A673 (cell line): ENCODE measurements at places on chromosomes 13 and 19. TPM values are rescaled to one million over a fixed set of nuclear protein-coding genes. Genes with fewer than 3 reads are reported as not detected.
A peak's percentile ranks its signal among the peaks of the same experiment; 100 is the strongest.

Gene GJB6
- total RNA-seq = not detected in 2 replicates

Gene NOTCH3
- total RNA-seq = 19.7 and 41.9 TPM in 2 replicates

Gene PHF11
- 16.0 and 17.0 TPM in 2 replicates for total RNA-seq

Gene ZNF43
- 29.4 and 31.9 TPM in 2 replicates for total RNA-seq

Gene KCNN1
- total RNA-seq = 63.5 and 81.2 TPM in 2 replicates

Gene SLC10A2
- total RNA-seq = not detected in 2 replicates

DNA sequence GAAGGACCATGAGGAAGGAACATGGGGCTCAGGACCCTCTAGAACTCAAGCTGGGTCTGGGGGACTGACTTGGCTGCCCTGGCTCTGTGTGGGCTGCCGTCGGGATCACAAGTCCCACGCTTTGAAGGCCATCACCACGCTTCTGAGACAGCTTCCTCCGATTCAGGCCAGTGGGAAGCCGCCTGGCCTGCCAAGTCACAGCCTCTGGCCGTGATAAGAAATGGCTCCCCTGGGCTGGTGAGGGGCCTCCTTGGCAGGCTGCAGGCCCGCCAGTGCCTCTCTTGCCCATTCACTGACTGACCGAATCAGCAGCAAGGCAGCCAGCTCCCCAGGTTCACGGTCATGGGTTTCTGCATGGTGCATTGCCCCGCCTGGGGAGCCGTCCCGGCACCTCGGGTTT is 48.8 kb downstream of the COMP start:
- H3K4me1 ChIP-seq = peaks cover 2% of the 10 kb centered on the region
- no peaks in the 10 kb centered on the region for H3K27me3 ChIP-seq
- H3K36me3 ChIP-seq = no peaks in the 10 kb centered on the region
- no peak for DNase-seq
- H3K4me3 ChIP-seq = no peak overlapping the region
- H3K27ac ChIP-seq = no peak overlapping the region

GRCh38 chr13:109913936-109914510 is 127.6 kb upstream of the IRS2 start:
- DNase-seq = no peak
- H3K27ac ChIP-seq = no peak overlapping the region
- H3K4me3 ChIP-seq = no peak overlapping the region
- H3K27me3 ChIP-seq = no peaks in the 10 kb centered on the region
- H3K4me1 ChIP-seq = no peaks in the 10 kb centered on the region
- no peaks in the 10 kb centered on the region for H3K36me3 ChIP-seq

DNA sequence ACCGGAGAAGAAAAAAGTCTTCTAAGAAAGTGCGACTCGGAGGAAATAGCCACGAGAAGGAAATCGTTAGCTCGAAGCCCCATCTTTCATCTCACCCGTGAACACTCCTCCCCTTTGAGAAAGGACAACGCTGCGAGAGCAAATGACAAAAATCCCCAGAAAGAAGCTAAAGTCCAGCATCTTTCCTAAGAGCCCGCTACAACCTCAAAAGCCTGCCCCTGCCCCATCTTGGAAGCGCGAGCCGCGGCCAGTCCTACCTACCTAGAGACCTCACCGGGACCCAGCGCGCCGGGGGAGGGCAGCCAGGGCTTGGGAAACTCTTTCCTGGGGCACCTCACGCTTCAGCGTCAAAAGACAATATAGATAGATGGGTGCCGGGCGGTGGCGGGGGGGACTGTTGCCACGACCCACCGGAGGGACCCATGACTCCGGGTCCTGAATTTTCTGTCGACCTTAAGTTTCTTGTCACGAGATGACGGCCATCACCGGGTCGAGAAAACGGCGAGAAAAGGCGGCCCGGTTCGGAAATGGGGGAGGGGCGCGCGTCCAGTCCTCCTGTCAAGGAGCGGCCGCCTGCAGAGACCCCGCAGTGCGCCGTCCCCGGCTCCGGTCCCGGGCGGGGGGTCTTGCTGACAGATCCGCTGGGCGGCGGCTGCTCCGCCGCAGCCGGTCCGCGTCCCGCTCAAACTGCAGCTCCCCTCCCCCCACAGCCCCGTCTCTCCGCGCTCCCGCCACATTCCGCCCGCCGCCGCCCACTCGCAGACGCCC is 65.9 kb downstream of the KCNRG start:
- H3K4me1 ChIP-seq = peaks cover 34% of the 10 kb centered on the region
- H3K27ac ChIP-seq = peak overlapping the region; percentile 98
- H3K36me3 ChIP-seq = no peaks in the 10 kb centered on the region
- H3K4me3 ChIP-seq = peak overlapping the region; percentile 87

GRCh38 chr13:99296398-99296797 is 10.8 kb downstream of the GPR183 start:
- no peak for DNase-seq
- no peaks in the 10 kb centered on the region for H3K27me3 ChIP-seq
- no peaks in the 10 kb centered on the region for H3K36me3 ChIP-seq
- H3K4me1 ChIP-seq = no peaks in the 10 kb centered on the region
- no peak overlapping the region for H3K27ac ChIP-seq
- no peak overlapping the region for H3K4me3 ChIP-seq

DNA sequence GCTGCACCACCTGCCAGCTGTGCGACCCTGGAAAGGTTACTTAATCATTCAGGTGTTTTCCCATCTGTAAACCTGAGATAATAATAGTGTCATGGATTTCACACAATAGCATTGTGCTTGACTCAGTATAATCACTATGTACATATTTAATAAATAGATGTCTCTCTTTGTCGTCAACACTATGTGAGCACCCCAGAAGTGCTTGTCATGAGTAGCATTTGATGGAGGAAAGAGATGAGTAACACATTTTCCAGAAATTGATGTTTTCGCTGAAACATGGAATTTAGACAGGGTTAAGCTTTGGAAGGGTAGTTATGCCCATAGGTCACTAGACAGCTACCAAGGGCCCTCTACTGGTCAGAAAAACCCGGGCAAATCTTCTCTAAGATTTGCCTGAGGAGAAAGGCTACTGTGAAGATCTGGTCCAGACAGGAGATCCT is 9.5 kb upstream of the MBNL2 start:
- H3K4me1 ChIP-seq = no peaks in the 10 kb centered on the region
- H3K27ac ChIP-seq = no peak overlapping the region
- no peaks in the 10 kb centered on the region for H3K36me3 ChIP-seq
- DNase-seq = peak; percentile 22
- no peaks in the 10 kb centered on the region for H3K27me3 ChIP-seq

- DNase-seq = no peak
- no peaks in the 10 kb centered on the region for H3K27me3 ChIP-seq
- H3K4me3 ChIP-seq = no peak overlapping the region
- peaks cover 14% of the 10 kb centered on the region for H3K36me3 ChIP-seq
- H3K4me1 ChIP-seq = peaks cover 5% of the 10 kb centered on the region
These were observed 41.2 kb upstream of the ZNF527 start for GRCh38 chr19:37329686-37330085.

DNA sequence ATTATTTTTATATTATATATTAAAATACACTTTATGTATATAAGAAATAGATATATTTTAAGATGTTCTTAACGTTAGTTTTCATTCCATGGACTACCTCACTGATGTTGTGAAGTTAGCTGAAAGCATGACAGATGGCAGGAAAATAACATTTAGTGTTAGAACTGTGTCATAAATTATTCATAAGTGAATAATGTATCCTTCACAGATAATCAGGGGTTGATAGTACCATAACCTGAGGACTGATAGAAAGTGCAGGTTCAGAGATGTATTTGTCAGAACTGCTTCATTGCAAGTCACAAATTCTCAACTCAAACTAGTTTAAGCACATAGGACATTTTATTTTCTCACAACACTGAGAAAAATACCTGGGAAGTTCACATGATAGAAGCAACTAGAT is 14.6 kb upstream of the DIAPH3 start:
- no peak overlapping the region for H3K4me3 ChIP-seq
- no peaks in the 10 kb centered on the region for H3K27me3 ChIP-seq
- DNase-seq = no peak
- H3K4me1 ChIP-seq = no peaks in the 10 kb centered on the region

- H3K27me3 ChIP-seq = no peaks in the 10 kb centered on the region
- H3K4me3 ChIP-seq = peak overlapping the region; percentile 95
- no peaks in the 10 kb centered on the region for H3K36me3 ChIP-seq
- peak overlapping the region; percentile 55 for H3K27ac ChIP-seq
These were observed 485 bp upstream of the ZNF845 start for GRCh38 chr19:53333066-53333462.

DNA sequence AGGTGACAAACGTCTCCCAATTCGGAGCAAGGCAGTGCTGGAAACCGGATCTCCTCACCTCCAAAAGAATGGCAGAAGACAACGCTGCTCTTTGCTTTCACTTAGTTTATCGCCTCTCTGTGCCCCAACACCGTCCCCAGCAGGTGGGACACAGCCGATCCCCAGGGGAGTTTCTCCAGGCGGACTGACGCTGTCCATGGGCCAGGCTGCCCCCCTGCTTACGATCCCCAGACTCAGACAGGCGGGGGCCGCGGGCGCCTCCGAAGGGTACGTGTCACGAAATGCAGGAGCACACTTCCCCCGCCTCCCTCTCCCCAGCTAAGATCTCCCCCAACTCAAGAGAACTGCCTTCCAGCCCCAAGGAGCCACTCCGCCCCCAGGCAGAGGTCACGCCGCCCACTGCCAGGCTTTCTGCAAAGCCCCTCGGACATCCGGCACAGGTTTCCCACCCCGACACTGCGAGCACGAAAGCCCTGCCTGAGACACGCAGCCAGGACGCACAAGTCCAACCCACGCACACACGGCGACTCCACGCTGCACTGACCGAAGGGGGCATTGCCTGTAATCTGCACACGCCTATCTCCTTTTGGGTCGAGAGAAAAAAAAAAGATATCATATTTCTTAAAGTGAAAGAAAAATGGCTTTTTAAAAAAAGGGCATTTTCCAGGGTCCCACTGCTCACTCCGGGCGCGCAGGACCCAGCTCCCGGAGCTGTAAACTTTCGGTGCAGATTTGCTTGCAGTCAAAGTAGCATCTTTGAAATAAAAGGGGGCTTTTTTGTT is 2.0 kb downstream of the SPRY2 start:
- H3K27me3 ChIP-seq = no peaks in the 10 kb centered on the region
- H3K27ac ChIP-seq = peak overlapping the region; percentile 87
- H3K4me1 ChIP-seq = peaks cover 28% of the 10 kb centered on the region
- peaks cover 8% of the 10 kb centered on the region for H3K36me3 ChIP-seq
- peak overlapping the region; percentile 90 for H3K4me3 ChIP-seq

DNA sequence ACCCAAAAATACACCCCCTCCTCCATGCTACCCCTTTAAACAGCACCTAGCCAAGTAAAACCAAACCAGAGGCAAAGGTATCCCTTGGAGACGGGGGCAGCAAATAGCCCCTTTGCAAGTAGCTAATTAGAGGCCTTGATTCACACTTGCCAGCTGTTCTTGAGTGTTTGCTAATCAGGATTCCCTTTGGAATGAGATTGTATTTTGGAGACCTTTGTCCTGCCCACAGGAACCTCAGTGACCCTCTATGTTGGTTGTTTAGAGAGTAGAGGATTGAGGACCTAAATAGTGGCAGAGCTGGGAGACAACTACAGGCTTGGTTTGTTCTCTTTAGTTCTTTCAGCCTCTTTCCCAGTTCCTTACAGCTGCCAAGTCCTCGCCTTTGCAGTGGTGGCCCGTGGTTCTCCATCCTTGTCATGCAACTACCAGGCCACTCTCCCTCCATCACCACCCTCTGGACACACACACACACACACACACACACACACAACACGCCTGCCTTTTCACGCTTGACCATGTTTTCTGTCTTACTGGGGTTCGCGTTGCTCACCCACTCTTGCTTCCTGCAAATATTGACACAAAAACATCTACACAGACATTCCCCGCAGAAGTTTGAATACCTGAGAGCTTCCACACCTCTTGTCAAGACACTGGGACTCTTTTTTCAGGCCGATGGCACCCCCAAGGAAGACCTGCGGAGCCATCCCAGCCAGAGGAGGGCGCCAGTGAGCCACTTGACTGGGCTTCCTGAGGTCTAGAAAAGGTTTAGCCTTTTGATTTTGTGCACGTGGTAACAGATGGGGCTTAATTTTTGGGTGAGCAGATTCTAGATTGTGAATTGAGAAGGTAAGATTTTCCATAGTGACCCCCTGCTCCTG is 80.0 kb upstream of the GPR183 start:
- H3K4me1 ChIP-seq = no peaks in the 10 kb centered on the region
- H3K4me3 ChIP-seq = no peak overlapping the region
- DNase-seq = peak; percentile 64
- no peaks in the 10 kb centered on the region for H3K27me3 ChIP-seq

GRCh38 chr13:42638886-42639285 is 64.9 kb downstream of the TNFSF11 start:
- H3K4me1 ChIP-seq = no peaks in the 10 kb centered on the region
- no peak overlapping the region for H3K27ac ChIP-seq
- no peaks in the 10 kb centered on the region for H3K36me3 ChIP-seq
- no peak overlapping the region for H3K4me3 ChIP-seq
- no peak for DNase-seq

DNA sequence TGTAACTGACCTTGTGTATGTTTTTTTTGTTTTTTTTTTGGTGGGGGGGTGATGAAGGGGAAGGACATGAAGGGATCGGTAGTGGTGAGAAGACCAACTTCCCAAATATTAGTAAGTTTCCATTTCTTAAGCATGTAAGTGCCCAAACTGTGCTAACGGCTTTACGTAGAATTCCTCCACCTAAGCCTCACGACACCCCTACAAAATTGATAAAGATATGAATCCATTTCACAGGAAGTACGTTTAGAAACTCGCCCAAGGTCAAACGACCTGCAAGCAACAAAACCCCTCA is 649 bp downstream of the UQCRFS1 start:
- H3K4me3 ChIP-seq = peak overlapping the region; percentile 69
- peaks cover 16% of the 10 kb centered on the region for H3K36me3 ChIP-seq
- H3K27ac ChIP-seq = peak overlapping the region; percentile 90
- no peak for DNase-seq
- H3K27me3 ChIP-seq = no peaks in the 10 kb centered on the region

DNA sequence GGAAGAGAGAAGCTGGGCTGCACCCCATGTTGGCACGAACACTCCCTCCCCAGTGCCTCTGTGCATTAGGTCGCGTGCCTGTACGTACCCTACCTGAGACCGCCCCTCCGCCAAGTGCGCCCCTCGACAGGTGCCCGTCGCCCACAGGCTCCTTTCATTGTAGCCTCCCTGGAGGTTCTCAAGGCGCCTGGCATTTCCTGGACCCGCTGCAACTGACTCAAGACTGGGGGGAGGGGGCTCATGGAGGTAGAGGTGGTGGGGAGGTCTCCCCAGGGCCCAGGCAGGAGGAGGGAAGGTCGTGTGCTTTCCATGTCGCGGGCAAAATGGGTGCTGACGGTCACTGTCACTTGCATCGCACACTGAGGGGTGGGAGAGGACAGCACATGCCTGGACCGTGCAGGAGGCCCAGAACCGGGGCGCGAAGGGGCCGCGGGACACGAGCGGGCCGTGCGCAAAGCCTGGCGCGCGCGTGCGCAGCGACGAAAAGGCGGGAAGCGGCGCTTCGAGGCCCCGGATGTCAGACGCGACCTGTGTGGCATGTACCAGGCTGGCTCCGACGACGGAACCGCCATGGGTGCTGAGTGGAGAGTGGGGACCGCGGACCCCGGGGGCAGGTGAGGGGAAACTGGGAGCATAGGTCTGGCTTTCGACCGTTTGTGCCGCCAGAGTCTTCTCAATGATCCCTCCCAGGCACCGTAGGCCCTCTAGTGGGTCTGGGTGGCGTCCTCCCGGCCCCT is 16.5 kb downstream of the NFIX start:
- DNase-seq = no peak
- H3K27ac ChIP-seq = no peak overlapping the region
- H3K36me3 ChIP-seq = no peaks in the 10 kb centered on the region
- no peak overlapping the region for H3K4me3 ChIP-seq
